ENCODE measurements at places on chromosomes 2 and 18.

- no peak for DNase-seq
Measured at GRCh38 chr2:109059474-109060165, 69.4 kb upstream of the SH3RF3 start.

DNA sequence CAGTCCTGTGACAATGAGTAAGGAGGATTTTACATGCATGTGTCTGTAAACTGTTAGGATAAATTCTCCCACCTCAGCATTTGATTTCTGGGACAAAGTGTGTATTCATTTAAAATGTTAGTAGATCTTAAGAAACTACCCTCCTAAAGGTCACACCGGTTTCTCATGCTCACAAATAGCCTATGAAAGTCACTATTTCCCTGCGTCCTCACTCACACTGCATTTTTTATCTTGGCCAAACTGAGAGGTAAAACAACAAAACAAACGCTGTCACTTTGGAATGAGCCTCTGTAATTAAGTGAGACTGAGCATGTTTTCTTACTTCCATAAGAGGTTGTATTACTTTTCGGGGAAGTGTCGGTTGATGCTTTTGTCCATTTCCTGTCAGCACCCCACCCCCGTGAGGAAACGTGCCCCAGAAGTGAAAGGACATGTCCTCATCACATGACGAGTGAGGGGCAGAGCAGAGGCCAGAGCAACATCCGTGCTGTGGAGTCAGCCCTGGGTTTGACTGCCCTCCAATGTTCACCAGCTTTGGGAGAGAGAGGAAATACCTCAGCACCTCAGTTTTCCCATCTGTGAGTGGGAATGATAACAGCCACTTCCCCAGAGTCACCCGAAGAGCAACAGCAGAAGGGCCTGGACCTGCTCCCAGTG, 3.1 kb downstream of the GYPC start:
- DNase-seq, result peak; percentile 86

- DNase-seq, result peak; percentile 82
Measured at GRCh38 chr2:203783496-203784203, 77.2 kb downstream of the CD28 start.

DNA sequence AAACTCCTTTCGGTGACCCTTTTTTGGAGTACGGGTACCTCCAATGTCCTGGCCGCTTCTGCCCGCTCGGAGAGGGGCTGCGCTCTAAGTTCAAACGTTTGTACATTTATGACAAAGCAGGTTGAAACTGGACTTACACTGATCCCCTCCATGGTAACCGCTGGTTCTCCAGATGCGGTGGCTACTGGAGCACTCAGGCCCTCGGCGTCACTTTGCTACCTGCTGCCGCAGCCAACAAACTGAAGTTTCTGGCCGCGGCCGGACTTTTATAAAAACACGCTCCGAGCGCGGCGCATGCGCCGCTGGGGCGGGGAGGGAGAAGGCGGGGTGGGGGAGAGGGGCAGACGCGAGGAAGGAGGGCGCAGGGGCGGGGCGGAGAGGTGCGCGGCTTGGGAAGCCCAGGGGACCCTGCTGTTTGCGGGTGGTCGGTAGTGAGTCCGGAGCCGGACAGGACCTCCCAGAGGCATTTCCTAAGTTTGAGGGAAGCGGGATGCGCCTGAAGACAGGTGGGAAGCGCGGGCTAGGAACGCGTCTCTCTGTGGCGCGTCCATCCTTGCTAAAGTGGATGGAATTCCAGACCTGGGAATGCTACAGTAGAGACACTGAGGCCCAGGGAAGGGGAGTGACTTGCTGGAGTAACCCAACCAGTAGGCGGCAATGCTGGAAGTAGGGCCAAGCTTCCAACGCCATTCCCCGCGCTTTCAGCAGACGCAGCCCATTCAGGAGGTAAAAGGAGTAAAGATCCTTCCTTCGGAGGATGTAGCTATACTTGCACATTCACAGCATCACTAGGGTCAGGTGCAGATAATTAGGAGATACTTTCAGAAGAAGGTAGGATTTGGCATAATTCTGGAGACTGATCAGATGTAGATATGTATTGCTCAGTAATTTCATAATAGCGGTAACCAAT, at the start of gene CXCR4:
TSS of gene CXCR4 (minus strand) at position 241 of the 910 bp plus-strand sequence. CDS start at position 152, 89 bp downstream.
- DNase-seq, result peak; percentile 56

GRCh38 chr2:30756051-30756719, 51.1 kb downstream of the CAPN13 start:
- DNase-seq, result peak; percentile 26

GRCh38 chr2:40740419-40740818, 288.5 kb upstream of the SLC8A1 start:
- DNase-seq, result no peak

DNA sequence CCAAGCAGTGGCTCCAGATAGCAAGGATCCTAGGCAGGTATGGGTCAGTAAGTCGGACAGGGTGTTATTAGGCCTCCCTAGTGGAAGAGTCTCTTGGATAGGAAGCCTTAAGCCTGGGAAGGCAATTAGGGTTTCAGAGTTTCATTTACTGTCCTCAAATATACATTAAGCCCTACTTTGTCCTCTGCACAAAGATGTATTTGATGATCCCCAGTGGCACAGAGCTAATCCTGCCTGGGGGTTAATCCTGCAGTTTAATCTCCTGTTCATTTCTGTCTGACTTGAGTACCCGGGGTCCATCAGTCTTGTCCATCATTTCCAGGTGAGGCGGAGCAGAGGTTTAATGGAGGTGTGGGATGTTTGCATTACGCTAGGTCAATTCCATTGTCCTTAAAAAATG, 62.0 kb downstream of the MTCL1 start:
- DNase-seq, result no peak
